ENCODE measurements at places on chromosomes 6 and 20.

DNA sequence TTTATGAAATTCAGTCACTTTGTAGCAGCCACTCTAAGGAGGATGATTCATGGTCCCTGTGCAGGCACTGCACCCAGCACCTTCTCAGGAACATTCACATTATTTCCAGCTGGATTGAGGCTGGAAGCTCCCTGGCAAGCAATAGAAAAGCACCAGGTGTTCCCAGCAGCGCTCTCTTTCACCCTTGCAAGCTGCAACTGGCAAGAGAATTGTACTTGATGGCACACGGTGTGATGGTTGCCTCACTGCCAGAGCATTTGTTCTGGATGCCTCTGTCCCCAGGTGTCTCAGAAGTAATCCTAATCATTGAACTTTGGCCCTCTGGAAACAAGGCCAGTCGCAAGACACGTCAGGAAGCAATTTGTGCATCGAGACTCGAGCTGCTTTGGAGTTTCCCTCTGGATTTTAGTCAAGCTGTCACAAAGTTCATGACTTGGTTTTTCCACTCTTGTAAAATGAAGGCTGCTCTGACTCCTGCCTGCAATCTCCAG is 24.9 kb upstream of the PHACTR2 start:
- DNase-seq, result no peak

DNA sequence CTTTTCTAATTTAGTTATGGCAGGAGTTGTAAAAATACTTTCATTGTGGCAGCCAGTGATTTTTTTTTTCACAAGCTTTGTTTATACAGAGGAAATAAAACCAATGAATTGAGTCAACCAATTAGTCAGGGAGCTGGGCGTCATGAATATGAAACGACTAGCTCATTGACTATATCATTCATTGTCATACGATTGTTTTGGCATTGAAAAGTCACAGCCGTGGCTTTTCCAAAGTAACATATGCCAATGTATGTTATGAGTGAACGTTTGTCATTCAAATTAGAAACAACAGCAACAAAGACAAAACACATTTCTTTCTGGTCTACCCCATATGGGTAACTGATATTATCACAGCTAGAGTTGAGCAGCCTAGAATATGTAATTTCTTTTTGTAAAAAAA is 810.6 kb downstream of the EPHA7 start:
- DNase-seq, result no peak

DNA sequence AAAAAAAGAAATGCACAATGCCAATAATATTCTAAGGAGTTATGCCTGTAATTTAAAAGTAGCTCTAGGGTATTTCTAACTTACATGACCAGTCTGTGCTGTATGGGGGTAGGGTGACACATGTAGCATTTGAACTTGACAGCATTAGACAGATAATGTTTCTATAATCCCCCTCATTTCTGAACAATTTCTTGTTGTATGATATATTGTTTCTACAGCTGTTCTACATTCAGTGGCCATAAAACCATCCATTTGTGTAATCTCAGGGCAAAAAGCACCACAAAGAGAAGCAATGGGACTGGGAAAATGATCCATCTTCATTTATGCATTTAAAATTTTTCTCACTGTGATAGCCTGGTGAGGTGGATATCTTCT is 767.8 kb downstream of the TFAP2A start:
- DNase-seq, result no peak

DNA sequence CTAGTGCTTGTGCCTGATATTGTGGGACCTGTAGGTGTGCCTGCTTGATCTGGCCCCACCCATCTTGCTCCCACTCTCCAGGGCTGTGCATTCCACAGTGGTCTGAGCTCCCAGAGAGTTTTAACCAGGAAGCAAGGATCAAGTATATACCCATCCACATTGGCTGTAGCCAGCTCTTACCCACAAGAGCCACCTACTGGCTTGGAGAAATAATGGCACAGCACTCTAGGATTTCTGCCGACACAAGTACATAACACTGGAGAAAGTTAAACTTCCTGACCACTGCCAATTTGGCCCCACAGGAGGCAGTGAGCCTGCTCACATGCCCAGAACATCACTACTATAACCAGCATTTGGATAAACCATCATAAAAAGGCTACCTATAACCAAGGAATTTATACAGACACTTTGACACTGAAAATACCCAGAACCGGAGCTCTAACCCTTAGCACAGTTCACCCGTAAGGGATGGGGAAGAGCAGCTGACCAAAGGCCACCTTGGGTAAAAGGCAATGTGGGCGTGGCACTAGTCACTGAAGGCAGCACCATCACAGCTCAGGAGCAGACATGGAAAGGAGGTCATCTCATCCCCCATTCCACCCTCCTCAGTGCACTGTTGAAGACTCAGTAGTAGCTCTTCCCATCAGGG is 440.4 kb downstream of the BTBD3 start:
- DNase-seq, result no peak

GRCh38 chr6:37207903-37208456 is 38.0 kb downstream of the PIM1 start:
- peak; percentile 74 for DNase-seq

DNA sequence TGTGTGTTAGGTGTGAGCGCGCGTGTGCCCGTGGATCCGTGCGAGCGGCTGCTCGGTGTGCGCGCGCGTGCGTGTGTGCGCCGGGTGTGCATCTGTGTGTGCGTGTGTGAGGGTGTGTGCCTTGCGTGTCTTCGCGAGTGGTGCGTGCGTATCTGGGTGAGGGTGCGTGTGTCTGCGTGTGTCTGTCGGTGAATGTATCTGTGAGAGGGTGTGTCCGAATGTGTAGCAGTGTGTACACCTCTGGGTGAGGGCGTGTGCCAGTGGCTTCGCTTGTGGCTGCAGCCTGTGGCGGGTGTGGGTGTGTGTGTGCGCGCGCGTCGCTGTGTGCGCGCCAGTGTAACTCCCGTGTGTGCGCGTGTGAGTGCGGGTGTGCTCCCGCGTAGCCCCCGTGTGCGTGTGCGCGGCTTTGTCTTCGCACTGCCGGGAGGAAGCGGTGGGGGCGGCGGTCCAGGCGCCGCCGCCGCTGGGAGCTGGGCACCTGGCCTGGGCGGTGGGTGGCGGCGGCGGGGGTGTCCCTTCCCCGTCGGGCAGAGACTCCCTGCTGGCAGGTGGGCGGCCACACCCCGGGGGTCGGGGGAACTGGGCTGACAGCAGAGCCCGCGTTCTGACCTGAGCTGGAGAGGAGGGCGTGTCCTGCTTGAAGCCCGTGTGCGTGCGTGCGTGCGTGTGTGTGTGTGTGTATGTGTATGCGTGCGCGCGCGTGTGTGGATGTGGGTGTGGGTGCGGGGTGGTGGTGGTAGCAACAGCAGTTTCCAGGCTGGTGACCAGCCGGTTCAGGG is 61.3 kb upstream of the EPB41L1 start:
- DNase-seq, result no peak

GRCh38 chr6:89555806-89556205 is 82.7 kb downstream of the LYRM2 start:
- DNase-seq, result no peak

DNA sequence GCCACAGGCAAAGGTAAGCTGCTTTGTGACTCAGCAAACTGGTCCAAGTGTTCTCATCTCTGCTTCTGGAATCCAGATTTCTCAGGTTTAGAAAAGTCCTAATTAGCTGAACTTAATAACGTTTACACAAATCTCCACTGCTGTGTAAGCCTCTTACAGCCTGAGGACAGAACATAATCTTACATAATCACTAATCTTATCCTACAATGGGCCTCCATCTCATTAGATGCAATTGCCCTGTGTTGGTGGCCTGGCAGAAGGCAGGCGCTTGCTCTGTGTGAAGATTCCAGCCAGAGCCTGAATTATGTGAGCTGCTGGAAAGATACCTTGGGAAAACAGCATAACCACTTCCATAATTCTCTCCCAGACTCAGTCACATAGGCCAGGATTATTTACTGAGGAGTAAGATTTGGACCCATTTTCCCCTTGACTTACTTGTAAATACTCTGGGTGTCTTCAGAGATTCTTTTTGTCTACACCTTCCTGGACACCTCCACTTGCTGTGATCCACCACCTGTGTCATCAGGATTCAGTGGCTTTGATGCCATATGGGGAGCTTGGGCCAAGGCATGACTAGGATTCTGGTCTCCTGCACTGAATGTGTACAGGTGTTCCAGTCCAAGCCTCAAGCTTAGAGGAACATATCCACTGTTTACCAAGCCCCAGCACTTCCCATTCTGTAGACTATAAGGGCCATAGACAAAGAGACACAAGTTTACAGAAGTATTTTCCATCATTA is 104.4 kb downstream of the C6orf118 start:
- no peak for DNase-seq

DNA sequence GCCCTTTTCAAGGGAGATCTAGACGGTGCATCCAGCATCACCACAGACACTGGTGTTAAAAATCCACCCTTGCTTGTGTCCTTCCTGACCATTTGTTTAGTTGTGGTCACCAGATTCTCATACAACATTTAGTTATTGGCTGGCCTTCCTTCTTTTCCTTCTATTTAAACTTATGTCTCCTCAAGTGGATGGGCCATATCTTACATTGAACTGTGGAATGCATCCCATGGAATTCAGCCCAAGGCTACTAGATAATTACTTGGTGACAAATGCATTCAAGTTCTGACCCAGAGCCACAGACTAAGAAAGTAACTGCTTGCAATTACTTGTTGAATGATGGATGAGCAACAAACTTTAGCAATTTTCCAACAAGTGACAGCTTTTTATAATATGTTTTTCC is 198.9 kb upstream of the SSTR4 start:
- DNase-seq, result no peak

- DNase-seq, result no peak
These were observed 6.4 kb downstream of the TNFRSF21 start for GRCh38 chr6:47303342-47303741.

DNA sequence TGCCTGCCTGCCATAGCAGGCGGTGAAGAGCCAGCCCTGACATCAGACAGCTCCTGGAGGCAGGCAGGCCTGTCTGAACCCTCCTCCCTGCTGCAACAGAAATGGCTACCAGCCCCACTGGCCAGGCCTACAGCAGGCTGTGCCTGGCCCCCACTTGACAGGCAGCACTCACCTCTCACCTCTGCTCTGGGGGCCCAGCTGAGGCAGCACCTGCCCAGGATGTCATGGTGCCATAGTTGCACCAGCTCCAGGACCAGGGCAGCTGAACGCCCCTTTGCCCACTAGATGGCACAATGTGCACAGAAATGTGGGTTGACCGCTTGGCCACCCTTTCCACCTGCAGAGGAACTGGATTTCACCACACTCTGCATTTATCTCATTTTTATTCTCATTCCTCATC is 30.6 kb downstream of the MRPL14 start:
- DNase-seq, result peak; percentile 57

DNA sequence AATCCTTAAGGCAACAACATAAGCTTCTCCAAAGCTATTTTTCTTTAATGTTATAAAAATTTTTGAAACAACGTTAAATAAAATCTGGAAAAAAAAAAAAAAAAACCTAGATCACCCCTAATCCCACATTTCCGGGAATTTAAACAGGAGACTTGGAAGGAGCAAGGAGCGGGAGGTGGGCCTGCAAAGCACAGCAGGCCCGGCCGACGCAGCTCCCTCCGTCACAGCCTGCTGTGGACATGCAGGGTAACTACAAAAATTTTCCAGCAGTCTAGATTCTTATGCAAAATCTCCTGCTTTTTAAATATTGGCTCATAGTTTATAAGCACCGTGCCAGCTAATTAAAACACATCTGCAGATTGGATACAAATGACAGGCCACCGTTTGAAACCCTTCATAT is 23.5 kb downstream of the FOXF2 start:
- DNase-seq, result no peak

DNA sequence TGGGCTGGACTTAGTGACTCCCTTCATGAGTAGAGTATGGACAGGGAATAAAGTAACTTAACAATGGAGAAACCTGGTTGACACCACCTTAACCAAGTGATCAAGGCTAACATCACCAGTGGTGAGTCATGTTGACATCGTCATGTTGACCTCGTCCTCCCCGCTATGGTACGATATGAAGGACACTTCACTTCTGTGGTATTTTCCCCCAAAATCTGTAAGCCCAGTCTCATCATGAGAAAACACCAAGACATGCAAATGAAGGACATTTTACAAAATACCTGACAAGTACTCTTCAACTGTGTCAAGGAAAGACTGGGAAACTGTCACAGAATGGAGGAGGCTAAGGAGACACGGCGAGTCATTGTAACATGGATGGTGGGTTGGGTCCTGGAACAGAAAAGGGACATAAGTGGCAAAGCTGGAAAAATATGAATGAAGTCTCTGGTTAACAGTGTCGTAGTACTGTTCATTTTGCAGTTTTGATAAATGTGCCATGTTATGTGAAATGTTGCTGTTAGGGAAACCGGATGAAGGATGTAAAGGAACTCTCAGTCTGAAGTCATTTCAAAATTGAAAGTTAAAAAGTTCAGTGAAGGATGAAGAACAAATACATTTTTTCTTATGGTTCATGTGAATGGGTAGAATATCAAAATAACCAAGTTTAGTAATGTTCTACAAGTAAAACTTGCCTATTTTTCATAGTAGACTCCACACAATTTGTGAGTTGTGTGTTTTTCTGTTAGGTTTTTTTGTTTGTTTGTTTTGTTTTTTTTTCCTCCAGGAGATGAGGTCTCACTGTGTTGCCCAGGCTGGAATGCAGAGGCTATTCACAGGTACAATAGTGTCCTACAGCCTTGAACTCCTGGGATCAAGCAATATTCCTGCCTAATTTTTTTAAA is 247.5 kb downstream of the TMEM242 start:
- DNase-seq, result no peak

DNA sequence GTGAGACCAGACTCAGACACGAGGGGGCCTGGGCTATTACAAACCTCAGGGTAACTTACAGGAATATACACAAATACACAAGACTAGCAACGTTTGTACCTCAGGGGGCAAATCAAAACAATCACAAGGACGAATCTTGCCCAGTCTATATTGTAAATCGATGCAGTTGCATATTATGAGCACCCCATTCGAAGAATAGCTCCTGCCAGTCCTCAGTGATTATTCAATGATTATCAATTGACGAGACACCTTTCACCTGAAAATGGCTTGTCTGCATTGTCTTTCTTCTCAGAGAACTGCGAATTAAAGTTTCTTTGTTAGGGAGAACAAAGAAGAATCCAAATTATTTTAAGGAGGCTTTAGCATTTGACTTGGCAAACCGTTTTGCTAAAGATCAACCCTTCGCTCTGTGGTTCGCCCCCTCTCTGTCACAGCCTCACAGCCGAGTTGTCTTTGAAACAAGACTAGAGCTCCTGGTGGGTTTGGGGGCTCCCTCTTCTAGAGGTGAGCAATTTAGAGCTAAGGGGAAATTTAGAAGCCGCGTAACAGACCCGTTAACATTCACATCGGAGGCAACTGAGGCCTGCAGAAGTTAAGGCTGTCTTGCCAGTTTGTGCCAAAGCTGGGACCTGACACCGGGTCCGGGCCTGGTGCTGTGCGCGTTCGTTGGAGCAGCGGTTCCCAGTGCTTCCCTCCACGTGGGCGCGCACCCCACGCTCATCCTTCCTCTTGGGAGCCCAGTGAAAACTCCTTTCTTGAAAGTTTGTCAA is 24.9 kb upstream of the MAP3K7 start:
- no peak for DNase-seq
